ENCODE measurements at places on chromosomes 7 and 10. TPM values are rescaled to one million over a fixed set of nuclear protein-coding genes. Genes with fewer than 3 reads are reported as not detected.

The CYP26C1 gene
- polyA plus RNA-seq: not detected

The UPK3BL1 gene
- 19.7 TPM for polyA plus RNA-seq

The ADAMTS14 gene
- polyA plus RNA-seq: 4.6 TPM

DNA sequence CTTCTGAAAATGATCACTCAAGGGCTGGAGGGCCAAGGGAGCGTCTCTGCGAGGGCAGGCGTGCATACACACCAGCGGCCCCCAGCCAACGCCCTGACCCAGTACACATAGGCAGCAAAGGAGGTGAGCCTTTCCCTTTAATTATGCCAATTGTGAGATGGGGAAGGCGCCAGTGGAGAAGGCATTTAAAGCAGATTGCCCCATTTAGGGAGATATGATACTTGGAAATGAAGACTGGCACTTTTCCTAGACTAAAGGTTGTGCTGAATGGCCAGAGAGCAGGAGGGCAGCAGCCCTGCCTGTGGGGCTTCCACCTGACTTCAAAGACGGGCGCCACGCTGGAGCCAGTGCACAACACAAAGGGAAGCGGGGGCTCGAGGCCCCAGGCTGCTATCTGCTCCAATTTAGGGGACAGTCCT lies 24.1 kb downstream of the HIPK2 start:
- no peak for DNase-seq

- peak; percentile 65 for DNase-seq
These were observed 19.6 kb upstream of the GPR37 start for GRCh38 chr7:124784879-124785818.

GRCh38 chr7:95687759-95688343 lies 84.5 kb upstream of the DYNC1I1 start:
- no peak for DNase-seq

GRCh38 chr7:74569501-74570075 lies 87.9 kb upstream of the GTF2I start:
- no peak for DNase-seq

- DNase-seq: no peak
These were observed 175.4 kb downstream of the EXOC4 start for GRCh38 chr7:133428326-133428725.

DNA sequence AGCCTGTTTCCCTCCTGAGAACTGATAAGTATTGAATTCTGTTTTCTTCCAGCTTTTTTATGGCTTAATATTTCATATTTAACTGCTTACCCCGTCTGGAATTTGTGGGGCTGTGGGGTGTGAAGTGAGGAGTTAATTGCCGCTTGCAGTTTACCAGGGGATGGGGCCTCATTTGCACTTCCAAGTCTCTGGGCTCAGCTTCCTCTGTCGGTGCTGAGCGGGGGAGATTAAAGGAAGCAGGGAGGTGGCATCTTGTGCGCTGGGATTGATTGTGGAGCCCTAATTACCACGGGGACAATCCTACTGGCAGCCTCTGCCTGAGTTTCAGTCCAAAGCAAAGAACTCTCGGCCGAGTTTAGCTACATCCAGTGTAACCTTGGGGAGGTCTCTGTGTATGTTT lies 33.4 kb downstream of the ELFN1 start:
- DNase-seq: no peak

- no peak for DNase-seq
These were observed 51.2 kb upstream of the INHBA start for GRCh38 chr7:41754046-41754445.
